Psoas muscle (tissue), 8 donors: ENCODE measurements at places on chromosomes 1 and 21. TPM values are rescaled to one million over a fixed set of nuclear protein-coding genes. Genes with fewer than 3 reads are reported as not detected.

- no peaks in the 10 kb centered on the region for H3K4me1 ChIP-seq
- no peaks in the 10 kb centered on the region for H3K36me3 ChIP-seq
- no peak for DNase-seq
Measured at GRCh38 chr1:96487971-96488370, 233.6 kb upstream of the PTBP2 start.

GRCh38 chr1:39270368-39270767, 65.9 kb downstream of the MACF1 start:
- no peaks in the 10 kb centered on the region for H3K36me3 ChIP-seq
- peak overlapping the region; percentile 36 for H3K27ac ChIP-seq
- peaks cover 41% of the 10 kb centered on the region for H3K4me1 ChIP-seq
- no peak for DNase-seq
- no peaks in the 10 kb centered on the region for H3K27me3 ChIP-seq

- no peak overlapping the region for H3K27ac ChIP-seq
- H3K4me3 ChIP-seq, result no peak overlapping the region
- no peaks in the 10 kb centered on the region for H3K27me3 ChIP-seq
- H3K36me3 ChIP-seq, result peaks cover 4% of the 10 kb centered on the region
- DNase-seq, result no peak
Measured at GRCh38 chr1:20640183-20640597, 6.9 kb downstream of the PINK1 start.

DNA sequence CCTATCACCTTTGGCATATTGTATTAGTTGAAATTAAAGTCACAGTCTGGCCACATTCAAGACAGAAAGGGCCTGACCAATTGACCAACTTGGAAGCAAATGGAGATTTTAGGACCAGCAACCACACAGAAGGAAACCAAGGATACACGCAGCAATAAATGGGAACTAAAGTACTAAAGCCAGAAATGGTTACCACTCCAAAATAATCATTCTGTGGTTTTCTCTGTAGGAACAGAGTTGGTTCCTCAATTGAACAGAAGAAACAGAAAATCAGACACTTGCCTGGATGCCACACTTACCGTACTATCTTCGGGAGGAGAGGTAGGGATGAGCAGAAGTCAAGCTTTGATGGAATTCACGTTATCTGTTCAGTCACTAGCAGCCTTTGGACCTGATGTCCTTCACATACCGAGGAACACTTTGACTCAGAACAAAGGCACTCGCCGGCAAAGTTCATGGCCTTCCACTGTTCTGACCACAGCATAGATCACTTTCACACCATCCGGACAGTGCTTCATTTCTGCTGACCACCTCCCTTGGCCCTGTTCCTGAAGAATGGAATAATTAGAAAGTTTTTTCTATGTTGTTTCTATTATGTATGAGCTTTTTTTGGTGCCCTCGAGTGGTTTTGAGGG, 96.9 kb downstream of the LPAR3 start:
- no peaks in the 10 kb centered on the region for H3K36me3 ChIP-seq
- DNase-seq, result no peak
- H3K4me3 ChIP-seq, result no peak overlapping the region
- H3K27ac ChIP-seq, result no peak overlapping the region

- H3K4me3 ChIP-seq, result no peak overlapping the region
- no peaks in the 10 kb centered on the region for H3K27me3 ChIP-seq
- no peak overlapping the region for H3K27ac ChIP-seq
- peaks cover 16% of the 10 kb centered on the region for H3K4me1 ChIP-seq
- DNase-seq, result no peak
Measured at GRCh38 chr21:37483776-37484175, 117.2 kb downstream of the DYRK1A start.

GRCh38 chr1:242428399-242429190, 95.9 kb downstream of the PLD5 start:
- H3K4me1 ChIP-seq, result no peaks in the 10 kb centered on the region
- H3K4me3 ChIP-seq, result no peak overlapping the region
- H3K27me3 ChIP-seq, result no peaks in the 10 kb centered on the region
- H3K27ac ChIP-seq, result no peak overlapping the region

DNA sequence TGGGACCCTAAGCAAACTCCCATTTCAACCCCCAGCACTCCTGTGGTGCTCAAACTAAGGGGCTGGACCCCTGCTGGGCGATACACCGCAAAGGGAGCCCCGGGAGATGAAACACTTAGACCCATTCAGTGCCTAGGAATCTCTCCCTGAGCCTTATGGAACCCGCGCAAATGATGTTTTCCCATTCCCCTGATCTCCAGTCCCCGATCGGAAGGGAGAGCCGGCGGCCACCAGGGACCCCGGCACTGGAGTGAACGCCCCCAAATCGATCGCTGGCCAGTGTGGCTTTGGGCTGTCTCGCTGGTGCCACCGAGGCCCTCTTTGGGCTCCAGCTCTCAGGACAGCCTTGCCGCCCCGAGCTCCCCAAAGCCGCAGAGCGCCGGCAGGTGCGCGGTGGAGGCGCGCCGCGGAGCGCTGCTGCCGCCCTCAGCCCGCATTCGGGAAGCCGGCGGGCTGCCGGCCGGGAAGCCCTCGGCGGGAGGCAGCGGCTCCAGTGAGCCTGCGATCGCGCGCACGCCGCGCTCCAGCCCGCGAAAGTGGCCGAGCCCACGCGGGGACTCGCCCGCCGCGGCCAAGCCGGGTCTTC, 1.1 kb downstream of the PLXNA2 start:
- peak; percentile 43 for DNase-seq
- no peaks in the 10 kb centered on the region for H3K27me3 ChIP-seq
- no peaks in the 10 kb centered on the region for H3K36me3 ChIP-seq
- H3K4me3 ChIP-seq, result peak overlapping the region; percentile 84
- peaks cover 43% of the 10 kb centered on the region for H3K4me1 ChIP-seq

DNA sequence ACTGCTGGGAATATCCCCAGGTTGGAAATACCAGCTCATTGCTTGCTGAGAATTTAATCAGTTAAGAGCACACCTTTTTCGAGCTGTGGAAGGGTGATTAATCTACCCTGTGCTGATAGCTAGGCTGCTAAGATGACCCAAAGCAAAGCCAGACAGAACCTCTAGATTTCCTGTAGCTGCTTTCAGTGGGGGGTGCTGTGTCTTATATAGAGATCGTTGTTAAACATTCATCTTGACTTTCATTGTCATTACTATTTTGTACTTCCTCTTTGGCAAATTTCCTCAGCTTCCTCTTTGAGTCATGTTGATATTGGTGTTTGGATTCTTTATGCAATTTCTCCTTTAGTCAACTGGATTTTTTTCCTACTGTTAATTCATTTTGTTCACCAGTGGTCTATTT, 155.3 kb downstream of the DISC1 start:
- DNase-seq, result no peak
- no peaks in the 10 kb centered on the region for H3K27me3 ChIP-seq
- peaks cover 18% of the 10 kb centered on the region for H3K4me1 ChIP-seq
- H3K36me3 ChIP-seq, result no peaks in the 10 kb centered on the region

DNA sequence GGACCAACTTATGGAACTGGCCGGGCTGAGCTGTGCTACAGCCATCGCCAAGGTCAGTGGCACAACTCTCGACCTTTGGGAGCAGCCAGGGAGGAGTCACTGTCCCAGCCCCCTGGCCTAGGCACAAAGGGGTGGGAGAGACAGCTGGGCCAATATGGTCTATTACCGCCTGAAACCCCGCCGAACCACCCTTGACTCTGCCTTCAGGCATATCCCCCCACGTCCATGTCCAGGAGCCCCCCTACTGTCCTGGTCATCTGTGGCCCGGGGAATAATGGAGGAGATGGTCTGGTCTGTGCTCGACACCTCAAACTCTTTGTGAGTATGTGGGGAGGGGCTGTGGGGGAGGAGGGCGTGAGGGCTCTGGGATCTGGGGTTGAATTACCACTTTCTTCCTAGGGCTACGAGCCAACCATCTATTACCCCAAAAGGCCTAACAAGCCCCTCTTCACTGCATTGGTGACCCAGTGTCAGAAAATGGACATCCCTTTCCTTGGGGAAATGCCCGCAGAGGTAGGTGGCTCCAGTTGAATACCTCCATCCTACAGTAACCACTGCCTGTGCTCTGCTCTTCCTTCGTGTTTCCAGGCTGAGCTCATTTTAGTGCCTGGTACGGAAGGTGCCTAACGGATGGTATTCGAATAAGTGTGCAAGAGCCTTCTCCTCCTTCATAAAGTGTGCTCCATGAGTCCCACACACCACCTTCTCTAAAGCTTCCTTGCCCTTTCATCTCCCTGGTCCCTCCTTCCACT, 758 bp downstream of the NAXE start:
- H3K36me3 ChIP-seq, result peaks cover 16% of the 10 kb centered on the region
- peak overlapping the region; percentile 92 for H3K27ac ChIP-seq
- peak overlapping the region; percentile 83 for H3K4me3 ChIP-seq
- H3K27me3 ChIP-seq, result no peaks in the 10 kb centered on the region

DNA sequence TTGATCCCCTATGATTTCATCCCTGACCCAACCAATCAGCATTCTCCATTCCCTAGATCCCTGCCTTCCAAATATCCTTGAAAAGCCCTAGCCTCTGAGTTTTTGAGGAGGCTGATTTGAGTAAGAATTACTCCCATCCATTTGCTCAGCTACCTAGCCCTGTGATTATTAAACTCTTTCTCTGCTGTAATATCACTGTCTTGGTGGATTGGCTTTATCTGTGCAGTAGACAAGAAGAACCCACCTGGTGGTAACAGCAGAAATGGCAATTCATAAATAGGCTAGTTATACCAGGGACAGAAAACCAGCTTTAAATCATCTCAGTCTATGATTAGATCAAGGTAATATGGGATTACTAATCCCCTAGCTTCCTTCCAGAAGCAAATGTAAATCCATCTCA, 13.0 kb downstream of the IL20 start:
- no peaks in the 10 kb centered on the region for H3K36me3 ChIP-seq
- H3K4me1 ChIP-seq, result no peaks in the 10 kb centered on the region
- H3K4me3 ChIP-seq, result no peak overlapping the region
- H3K27me3 ChIP-seq, result no peaks in the 10 kb centered on the region
- DNase-seq, result no peak
- no peak overlapping the region for H3K27ac ChIP-seq

- H3K27me3 ChIP-seq, result no peaks in the 10 kb centered on the region
- H3K4me3 ChIP-seq, result no peak overlapping the region
- DNase-seq, result no peak
- H3K27ac ChIP-seq, result no peak overlapping the region
- no peaks in the 10 kb centered on the region for H3K36me3 ChIP-seq
- H3K4me1 ChIP-seq, result no peaks in the 10 kb centered on the region
Measured at GRCh38 chr1:175884369-175884768, 141.0 kb upstream of the TNR start.

- no peak overlapping the region for H3K27ac ChIP-seq
- no peaks in the 10 kb centered on the region for H3K36me3 ChIP-seq
- no peaks in the 10 kb centered on the region for H3K27me3 ChIP-seq
Measured at GRCh38 chr1:192476802-192477298, 98.7 kb upstream of the RGS1 start.

DNA sequence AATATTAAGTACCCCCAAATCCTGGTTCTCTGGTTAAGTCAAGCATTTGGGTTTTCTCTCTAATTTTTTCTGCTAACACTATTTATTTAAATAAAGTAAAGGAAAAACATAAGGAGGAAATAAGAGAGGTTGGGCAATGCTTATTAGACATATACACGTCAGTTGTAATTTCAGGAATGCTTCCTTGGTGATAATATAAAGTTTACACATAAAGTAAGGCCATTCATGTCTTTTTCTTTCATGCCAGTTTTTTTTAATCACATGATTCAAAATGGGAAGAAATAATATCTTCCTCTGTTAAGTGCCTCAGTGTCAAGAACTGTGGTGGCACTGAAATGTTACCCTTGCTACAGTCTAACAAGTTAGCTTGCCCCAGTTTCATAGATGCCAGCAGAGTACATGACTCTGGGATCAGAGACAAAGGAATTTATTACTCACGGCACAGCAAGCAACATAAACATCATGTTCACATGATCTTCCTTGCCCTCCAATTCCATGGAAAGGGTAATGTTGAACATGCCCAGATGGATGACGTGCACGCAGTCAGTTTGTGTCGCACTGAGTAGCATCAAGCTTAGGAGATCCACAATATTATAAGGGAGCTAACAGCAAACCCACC, 184.9 kb downstream of the PLA2G4A start:
- DNase-seq, result no peak
- H3K4me3 ChIP-seq, result no peak overlapping the region
- H3K36me3 ChIP-seq, result no peaks in the 10 kb centered on the region
- H3K27ac ChIP-seq, result no peak overlapping the region

- H3K4me3 ChIP-seq, result no peak overlapping the region
- no peaks in the 10 kb centered on the region for H3K27me3 ChIP-seq
- DNase-seq, result no peak
Measured at GRCh38 chr1:211833174-211833820, 2.7 kb upstream of the LPGAT1 start.

Gene BCAR3
- total RNA-seq, result 34.3 TPM

Gene KCNT2
- 0.58 TPM for total RNA-seq

Gene CRNN
- not detected for total RNA-seq

Gene AADACL4
- not detected for total RNA-seq

Gene GJA5
- total RNA-seq, result 7.0 TPM

Gene CLEC20A
- not detected for total RNA-seq

Gene COL8A2
- total RNA-seq, result 0.25 TPM

Gene GPA33
- total RNA-seq, result 0.12 TPM
